ENCODE measurements at places on chromosomes 16 and 17. TPM values are rescaled to one million over a fixed set of nuclear protein-coding genes. Genes with fewer than 3 reads are reported as not detected.

- no peak for DNase-seq
- H3K4me1 ChIP-seq = no peaks in the 10 kb centered on the region
- no peak overlapping the region for H3K4me3 ChIP-seq
- H3K27ac ChIP-seq = no peak overlapping the region
- no peaks in the 10 kb centered on the region for H3K36me3 ChIP-seq
Measured at GRCh38 chr17:51736356-51736755, 422.2 kb downstream of the CA10 start.

DNA sequence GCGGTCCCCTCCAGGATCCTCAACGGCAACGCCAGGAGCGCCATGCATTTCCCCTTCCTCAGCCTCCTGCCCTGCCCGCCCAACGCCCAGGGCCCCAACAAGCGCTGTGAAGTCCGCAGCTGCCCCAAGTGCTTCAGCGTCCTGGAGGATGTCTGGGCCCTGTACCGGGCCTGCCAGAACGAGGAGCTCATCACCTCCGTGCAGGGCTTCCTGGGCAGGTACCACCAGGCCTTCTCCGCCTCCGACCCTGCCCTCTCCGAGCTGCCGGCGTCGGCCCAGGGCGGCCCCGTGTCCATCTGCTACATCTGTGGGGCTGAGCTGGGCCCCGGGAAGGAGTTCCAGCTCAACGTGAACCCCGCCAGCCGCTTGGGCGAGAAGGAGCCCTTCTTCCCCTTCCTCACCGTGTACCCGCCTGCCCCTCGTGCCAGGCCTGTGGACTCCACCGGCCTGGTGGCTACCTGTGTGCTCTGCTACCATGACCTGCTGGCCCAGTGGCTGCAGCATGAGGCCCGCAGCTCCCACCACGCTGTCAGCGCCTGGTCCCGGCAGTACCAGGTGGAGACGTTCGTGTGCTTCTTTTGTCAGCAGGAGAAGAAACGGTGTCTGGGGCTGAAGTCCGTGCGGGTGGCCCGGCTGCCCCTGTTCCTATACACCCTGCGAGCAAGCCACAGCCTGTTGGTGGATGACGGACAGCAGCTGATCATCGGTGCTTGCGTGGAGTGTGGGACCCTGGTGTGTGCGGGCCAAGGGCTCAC lies 58.9 kb upstream of the CIBAR2 start:
- no peaks in the 10 kb centered on the region for H3K36me3 ChIP-seq
- H3K4me1 ChIP-seq = peaks cover 1% of the 10 kb centered on the region
- no peak overlapping the region for H3K27ac ChIP-seq

GRCh38 chr17:7695586-7695985 lies 7.3 kb downstream of the WRAP53 start:
- no peaks in the 10 kb centered on the region for H3K4me1 ChIP-seq
- no peak for DNase-seq
- no peaks in the 10 kb centered on the region for H3K27me3 ChIP-seq
- H3K4me3 ChIP-seq = no peak overlapping the region
- H3K27ac ChIP-seq = no peak overlapping the region

Gene TMEM98
- not detected for total RNA-seq

DNA sequence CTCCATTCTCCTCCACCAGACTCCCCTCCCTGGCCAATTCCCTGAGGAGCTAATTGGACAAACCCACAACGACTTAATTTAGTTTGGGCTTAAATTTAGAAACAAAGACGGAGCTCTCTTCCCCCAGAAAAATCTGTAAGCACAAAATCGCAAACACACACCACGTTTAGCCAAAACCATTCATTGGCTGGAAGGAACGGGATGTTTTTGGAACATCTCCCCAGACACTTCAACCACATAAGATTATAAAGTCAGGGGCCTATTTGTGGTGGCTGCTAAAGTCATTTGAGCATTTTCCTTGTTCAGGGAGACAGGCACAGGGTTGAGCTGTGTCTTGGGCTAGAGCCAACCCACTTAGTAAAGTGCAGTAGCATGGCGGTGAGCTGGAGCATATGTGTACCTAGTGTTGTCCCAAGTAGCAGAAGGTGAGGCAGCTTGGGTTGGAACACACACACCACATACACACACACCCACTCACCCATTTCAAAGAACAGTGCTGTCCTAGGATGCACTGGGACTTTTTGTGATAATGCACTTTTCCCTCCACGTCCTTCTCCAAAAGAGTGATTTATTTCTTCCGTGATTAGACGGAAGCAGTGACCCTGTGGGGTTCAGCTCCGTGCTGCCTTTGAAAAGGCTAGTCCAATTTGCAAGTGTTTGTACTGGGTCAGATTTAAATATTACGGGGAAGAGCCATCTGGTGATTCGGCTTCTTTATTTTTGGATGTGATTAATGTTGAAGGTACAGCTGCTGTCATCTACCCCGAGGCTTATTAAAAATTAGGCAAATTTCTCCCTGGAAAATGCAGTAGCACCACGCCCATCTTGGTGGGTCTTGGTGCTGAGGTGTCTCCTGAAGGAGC lies 32.2 kb downstream of the ELAC2 start:
- H3K27ac ChIP-seq = no peak overlapping the region
- no peak for DNase-seq
- no peak overlapping the region for H3K4me3 ChIP-seq
- H3K4me1 ChIP-seq = peaks cover 25% of the 10 kb centered on the region

DNA sequence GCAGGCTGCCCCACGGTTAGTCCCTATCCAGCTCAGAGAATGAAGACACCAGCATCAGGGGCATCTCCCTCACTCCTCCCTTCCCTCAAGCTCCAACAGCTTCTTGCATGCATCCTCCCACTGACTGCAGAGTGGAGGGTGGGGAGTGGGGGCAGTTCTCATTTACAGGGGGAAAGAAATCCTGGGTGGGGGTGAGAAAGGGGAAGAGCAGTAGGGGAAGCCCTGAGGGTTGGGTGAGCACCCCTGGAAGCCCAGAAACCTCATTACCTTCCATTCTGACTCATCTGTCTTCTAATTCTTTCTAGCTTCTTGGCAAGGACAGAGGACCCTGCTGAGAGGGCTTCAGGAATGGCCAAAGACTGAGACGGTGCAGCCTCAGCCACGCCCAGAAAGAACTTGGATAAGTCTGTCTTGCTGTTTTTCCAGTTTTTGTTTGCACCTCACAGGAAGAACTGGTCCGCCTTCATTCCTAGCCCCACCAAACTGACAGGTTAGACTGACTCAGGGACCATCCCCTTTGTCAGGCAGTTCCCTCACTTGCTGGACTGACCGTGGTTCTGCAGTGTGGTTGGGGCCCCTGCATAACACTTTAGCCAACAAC lies 52.5 kb upstream of the WSB1 start:
- no peak for DNase-seq
- H3K4me3 ChIP-seq = peak overlapping the region; percentile 11
- H3K27me3 ChIP-seq = no peaks in the 10 kb centered on the region
- peak overlapping the region; percentile 30 for H3K27ac ChIP-seq
- H3K36me3 ChIP-seq = no peaks in the 10 kb centered on the region

- H3K27me3 ChIP-seq = peaks cover 16% of the 10 kb centered on the region
- H3K27ac ChIP-seq = no peak overlapping the region
- H3K4me1 ChIP-seq = no peaks in the 10 kb centered on the region
- no peak for DNase-seq
- no peaks in the 10 kb centered on the region for H3K36me3 ChIP-seq
Measured at GRCh38 chr17:13753771-13754170, 152.0 kb upstream of the HS3ST3A1 start.

Gene PKMYT1
- 3.8 TPM for total RNA-seq

Gene CCL1
- not detected for total RNA-seq

Gene SLX1A
- 77.0 TPM for total RNA-seq

Gene CRAMP1
- total RNA-seq = 16.9 TPM

DNA sequence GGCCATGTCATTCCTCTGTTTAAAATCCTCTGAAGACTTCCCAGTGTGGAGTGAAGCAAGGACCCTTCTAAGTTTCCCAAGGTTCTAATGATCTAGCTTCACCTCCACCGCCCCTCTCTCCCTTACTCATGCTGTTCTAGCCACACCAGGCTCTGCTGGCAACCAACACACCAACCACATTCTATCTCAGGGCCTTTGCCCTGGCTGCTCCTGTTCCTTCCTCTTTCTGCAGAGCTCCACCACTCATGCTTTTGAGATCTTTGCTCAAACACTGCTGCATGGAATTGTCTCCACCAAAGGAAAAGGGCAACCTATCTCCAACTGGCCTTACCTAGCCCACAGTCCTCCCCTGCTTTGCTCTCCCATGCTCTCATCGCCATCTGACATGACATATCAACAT lies 128.7 kb downstream of the XYLT1 start:
- no peaks in the 10 kb centered on the region for H3K27me3 ChIP-seq
- no peaks in the 10 kb centered on the region for H3K36me3 ChIP-seq
- peak overlapping the region; percentile 7 for H3K4me3 ChIP-seq
- no peak for DNase-seq

GRCh38 chr16:77277571-77277970 lies 78.4 kb downstream of the SYCE1L start:
- no peaks in the 10 kb centered on the region for H3K4me1 ChIP-seq
- no peaks in the 10 kb centered on the region for H3K36me3 ChIP-seq
- peaks cover 4% of the 10 kb centered on the region for H3K27me3 ChIP-seq
- no peak for DNase-seq

Gene WIPI1
- 11.2 TPM for total RNA-seq

- DNase-seq = no peak
- H3K4me3 ChIP-seq = no peak overlapping the region
- no peak overlapping the region for H3K27ac ChIP-seq
- H3K4me1 ChIP-seq = peaks cover 18% of the 10 kb centered on the region
Measured at GRCh38 chr17:63629627-63630026, 7.4 kb downstream of the MAP3K3 start.

DNA sequence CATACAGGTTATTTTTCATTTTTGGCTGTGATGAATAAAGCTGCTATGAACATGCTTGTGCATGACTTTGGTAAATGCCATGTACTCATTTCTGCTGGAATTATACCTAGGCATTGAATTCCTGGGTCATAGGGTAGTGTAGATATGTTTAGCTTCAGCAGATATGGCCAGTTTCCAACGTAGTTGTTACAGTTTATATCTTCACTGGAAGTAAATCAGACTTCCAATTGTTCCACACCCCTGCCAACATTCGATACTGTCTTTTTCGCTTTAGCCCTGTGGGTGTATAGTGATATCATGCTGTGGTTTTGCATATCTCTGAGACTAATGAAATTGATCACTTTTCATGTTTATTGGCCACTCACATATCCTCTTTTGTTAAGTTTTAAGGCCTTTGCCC lies 50.4 kb downstream of the ARHGAP27 start:
- no peak for DNase-seq
- H3K36me3 ChIP-seq = no peaks in the 10 kb centered on the region
- H3K27me3 ChIP-seq = no peaks in the 10 kb centered on the region
- H3K27ac ChIP-seq = no peak overlapping the region
- H3K4me1 ChIP-seq = peaks cover 17% of the 10 kb centered on the region

DNA sequence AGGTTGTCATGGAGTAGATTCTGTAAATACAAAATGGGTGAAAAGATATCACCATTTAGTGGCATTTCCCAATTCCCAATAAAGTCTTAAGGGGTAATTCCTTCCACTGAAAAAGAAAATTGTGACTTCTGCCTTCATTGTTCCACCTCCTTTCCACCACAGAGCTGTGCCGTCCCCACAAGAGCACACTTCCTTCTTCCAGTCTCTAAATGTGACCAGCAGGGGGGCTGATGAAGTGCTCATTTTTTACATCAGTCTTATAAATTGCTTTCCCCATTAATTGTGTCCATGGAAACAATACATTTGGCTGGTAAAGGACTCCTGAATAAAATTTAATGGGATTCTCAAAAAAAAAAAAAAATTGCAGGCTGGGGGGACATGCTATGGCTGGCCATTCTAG lies 260.8 kb upstream of the PSMD7 start:
- H3K36me3 ChIP-seq = no peaks in the 10 kb centered on the region
- H3K4me3 ChIP-seq = no peak overlapping the region
- H3K4me1 ChIP-seq = no peaks in the 10 kb centered on the region
- DNase-seq = no peak
- H3K27ac ChIP-seq = no peak overlapping the region

DNA sequence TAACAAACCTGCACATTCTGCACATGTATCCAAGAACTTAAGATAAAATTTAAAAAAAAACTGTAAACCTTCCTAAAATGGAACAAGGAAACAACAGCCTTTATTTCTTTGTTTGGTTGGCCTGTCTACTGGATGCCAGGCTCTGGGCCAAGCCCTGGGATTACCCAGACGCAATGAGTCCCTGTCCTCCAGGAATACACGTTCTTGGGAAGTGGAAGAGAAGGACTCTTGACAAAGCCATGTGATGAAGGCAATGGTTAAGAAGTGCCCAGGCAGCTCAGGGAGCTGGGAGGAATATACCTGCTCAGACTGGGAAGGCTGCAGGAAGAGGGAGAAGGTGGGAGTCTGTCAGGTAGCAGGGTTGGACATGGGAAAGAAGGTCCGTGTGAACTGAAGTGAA lies 115.4 kb downstream of the AXIN2 start:
- H3K27me3 ChIP-seq = peaks cover 2% of the 10 kb centered on the region
- H3K27ac ChIP-seq = no peak overlapping the region
- H3K4me3 ChIP-seq = no peak overlapping the region
- DNase-seq = no peak

DNA sequence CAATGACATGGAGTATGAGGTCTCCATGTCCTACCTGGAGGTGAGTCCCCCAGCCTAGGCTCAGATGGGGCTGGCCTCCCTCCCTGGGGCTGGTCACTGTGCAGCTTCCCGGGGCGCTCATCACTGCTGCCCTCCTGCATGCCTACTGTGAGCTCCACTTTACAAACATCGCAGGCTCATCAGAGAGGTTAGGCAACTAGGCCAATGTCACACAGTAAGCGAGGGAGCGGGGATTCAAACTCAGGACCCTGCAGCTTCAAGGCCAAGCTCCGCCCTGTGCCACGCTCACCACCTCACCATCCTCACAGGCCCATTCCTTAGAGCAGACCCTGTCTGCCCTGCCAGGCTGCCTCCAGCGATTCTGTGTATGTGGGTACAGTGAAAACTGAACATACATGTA lies 17.1 kb downstream of the KIF19 start:
- peaks cover 4% of the 10 kb centered on the region for H3K27me3 ChIP-seq
- H3K4me3 ChIP-seq = no peak overlapping the region
- DNase-seq = no peak
- H3K4me1 ChIP-seq = no peaks in the 10 kb centered on the region
- H3K27ac ChIP-seq = no peak overlapping the region

Gene USB1
- 40.7 TPM for total RNA-seq

Gene CA4
- not detected for total RNA-seq

- no peaks in the 10 kb centered on the region for H3K4me1 ChIP-seq
- no peak for DNase-seq
- H3K27me3 ChIP-seq = peaks cover 4% of the 10 kb centered on the region
Measured at GRCh38 chr17:46911311-46911710, 11.6 kb upstream of the GOSR2 start.

Gene CLDN6
- not detected for total RNA-seq

- H3K4me1 ChIP-seq = peaks cover 58% of the 10 kb centered on the region
- peaks cover 3% of the 10 kb centered on the region for H3K36me3 ChIP-seq
- peak; percentile 46 for DNase-seq
- H3K4me3 ChIP-seq = no peak overlapping the region
- H3K27me3 ChIP-seq = peaks cover 21% of the 10 kb centered on the region
Measured at GRCh38 chr16:11356573-11357331, 11.5 kb downstream of the RMI2 start.

Gene TBC1D28
- total RNA-seq = not detected

Gene HASPIN
- total RNA-seq = 6.7 TPM

Gene KRTAP9-2
- not detected for total RNA-seq

Gene MPP2
- not detected for total RNA-seq

Gene CHD9
- total RNA-seq = 67.4 TPM

Gene DCTN5
- total RNA-seq = 64.1 TPM

Gene NACA2
- total RNA-seq = not detected

- no peak overlapping the region for H3K4me3 ChIP-seq
- DNase-seq = no peak
- no peak overlapping the region for H3K27ac ChIP-seq
- H3K4me1 ChIP-seq = no peaks in the 10 kb centered on the region
Measured at GRCh38 chr17:28918295-28918694, 15.4 kb upstream of the DHRS13 start.

All from activated B cell treated with CpG ODN at 0.5 μM for 24 hours (primary cell).